H1 (cell line): ENCODE measurements at places on chromosomes 2 and 18.

GRCh38 chr2:147430408-147430807 is 414.4 kb upstream of the ACVR2A start:
- no peak for DNase-seq

DNA sequence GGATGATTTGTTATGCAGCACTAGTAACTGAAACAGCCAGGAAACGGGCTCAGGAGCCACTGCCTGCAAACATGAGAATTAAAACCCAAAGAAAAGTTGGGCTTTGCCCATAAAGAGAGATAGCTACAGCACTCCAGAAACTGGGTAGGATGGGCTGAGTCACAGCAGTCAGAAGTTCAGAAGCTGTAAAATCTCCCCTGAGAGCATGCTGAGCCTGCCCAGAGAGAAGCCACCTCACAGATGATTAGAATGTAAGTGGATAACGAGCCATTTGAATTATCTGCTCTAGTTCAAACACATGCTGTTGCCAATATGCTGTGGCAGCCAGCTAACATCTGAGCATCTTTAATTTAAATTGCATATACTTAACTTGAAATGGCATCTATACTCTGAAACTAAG is 388.1 kb upstream of the ACVR2A start:
- DNase-seq = no peak

GRCh38 chr2:168114040-168114439 is 133.4 kb downstream of the STK39 start:
- no peak for DNase-seq

DNA sequence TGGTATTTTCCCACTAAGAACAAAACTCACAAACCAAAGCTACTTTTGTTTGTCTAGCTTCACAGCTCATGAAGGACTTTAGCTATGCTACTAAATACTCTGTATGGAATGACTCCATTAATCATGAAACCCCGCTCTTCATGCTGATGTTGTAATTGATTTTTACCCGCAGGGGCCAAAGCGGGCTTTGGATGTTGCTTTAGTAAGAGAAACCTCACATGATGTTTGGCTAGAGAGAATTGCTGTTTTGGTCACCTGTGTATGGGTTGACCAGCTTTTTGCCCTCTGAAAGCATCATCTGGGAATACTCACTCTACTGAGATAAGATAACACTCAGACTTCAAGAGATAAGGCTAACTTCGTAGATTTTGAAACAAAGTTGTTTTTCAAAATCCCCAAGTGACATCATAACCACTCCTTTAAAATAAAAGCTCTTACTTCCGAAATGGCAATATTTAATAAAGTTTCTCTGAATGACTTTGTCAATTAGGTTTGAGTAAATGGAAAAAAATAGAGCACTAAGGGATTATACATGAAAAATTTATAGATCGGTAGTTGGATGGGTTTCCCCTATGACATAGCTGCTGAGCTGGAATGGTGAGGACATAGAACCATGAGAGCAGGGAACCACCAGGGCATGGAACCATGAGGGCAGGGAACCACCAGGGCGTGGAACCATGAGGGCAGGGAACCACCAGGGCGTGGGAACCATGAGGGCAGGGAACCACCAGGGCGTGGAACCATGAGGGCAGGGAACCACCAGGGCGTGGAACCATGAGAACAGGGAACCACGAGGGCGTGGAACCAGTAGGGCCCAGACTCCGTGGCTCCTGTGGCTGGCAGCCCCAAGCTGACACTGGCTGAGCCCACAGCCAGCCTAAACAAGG is 31.9 kb downstream of the ACKR3 start:
- DNase-seq = no peak

DNA sequence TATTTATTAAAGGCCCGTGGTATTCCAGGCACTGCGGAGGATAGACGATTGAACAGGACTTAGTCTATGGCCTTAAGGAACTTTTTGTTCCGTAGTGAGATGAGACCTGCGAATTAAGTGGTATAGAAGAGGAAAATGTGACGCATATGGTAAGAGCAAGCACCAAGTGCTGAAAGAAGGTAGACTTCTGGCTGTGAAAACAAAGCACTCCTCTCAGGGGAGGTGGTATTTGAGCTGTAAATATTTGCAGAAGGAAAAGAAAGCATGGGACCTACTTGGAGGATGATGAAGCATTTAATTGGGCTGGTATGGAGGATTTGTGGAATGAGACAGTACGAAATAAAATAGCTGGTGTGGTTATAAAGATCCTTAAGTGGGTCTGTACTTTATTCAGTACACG is 62.5 kb downstream of the GPR39 start:
- no peak for DNase-seq

- DNase-seq = no peak
Observed at GRCh38 chr18:8507915-8508705, 101.1 kb upstream of the RAB12 start.

- DNase-seq = no peak
Observed at GRCh38 chr2:95333888-95334338, 36.8 kb downstream of the KCNIP3 start.

GRCh38 chr2:175577368-175577970 is 396.0 kb upstream of the ATP5MC3 start:
- no peak for DNase-seq

DNA sequence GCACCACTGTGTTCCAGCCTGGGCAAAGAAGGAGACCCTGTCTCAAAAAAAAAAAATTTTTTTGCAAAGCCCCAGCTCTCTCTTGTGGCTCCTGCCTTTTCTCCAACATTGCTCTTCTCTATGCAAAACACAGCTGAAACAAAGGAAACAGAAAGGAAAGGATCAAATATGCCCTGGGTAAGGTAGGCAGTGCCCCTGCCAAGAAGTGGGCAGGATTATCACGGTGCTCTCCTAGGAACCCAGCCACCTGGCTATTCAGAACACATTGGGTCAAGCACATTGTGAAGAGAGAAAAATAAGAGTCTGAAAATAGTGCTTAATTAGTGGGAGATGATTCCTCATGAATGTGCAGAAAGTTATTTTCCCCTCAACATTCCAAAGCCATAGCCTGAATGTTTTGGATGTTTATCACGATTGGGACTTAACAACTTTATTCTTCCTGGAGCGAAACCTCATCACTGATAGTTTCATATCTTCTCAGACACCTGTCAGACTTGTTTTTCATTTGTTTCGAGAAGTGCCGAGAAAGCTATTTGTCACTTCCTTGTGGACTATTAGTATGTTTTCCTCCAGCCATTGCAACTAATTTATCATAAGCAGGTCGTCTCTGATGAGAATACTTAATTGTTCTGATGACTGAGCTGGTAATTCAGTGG is 42.7 kb upstream of the RPL31 start:
- no peak for DNase-seq

- DNase-seq = no peak
Observed at GRCh38 chr2:54185105-54185504, 69.7 kb downstream of the ACYP2 start.

GRCh38 chr2:208210688-208211451 is 21.0 kb upstream of the C2orf80 start:
- no peak for DNase-seq

DNA sequence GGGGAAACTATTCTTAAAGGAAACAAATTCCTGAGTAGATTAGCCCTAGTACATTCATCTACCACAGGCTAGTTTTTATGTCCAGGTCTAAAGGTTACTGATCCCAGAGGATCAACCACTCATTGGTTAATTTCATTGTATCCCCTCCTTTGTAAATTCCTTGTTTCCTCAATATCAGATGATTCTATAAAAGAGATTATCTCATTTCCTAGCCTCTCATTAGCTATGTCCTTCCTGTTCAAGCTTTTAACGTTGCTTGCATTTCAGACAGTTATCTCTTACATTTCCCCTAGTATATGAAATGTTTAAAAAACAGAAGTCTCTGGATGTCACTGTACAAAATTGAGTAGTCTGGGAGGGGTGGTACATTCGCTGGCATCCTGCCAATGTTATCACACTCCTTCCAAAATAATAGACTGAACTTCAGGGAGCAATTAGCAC is 24.2 kb upstream of the ARMC9 start:
- DNase-seq = no peak

DNA sequence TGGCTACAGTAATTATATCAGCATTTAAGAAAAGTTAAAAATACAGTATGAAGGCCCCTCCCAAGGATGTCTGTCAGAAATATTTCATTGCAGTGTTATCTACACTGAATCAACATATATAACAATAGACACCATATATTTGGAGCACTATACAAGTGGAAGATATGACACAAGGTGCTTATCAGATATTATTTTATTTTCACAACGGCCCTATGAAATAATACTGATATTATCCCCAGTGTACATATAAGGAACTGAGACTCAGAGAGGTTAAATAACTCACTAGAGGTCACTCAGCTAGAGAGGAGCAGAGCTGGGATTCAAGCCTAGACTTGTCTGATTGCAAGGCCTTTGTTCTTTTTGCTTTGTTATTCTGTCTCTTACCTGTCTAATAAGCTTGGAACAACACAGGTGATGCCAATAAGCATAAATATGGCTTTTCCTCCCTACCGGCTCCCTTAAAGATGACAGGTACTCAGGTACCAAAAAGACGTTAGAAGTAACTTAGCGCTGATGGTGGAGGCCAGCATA is 4.7 kb upstream of the SLC40A1 start:
- DNase-seq = no peak

- DNase-seq = no peak
Observed at GRCh38 chr2:62527478-62528210, 21.6 kb upstream of the TMEM17 start.

- DNase-seq = no peak
Observed at GRCh38 chr2:165141601-165142354, 62.1 kb downstream of the SCN3A start.

DNA sequence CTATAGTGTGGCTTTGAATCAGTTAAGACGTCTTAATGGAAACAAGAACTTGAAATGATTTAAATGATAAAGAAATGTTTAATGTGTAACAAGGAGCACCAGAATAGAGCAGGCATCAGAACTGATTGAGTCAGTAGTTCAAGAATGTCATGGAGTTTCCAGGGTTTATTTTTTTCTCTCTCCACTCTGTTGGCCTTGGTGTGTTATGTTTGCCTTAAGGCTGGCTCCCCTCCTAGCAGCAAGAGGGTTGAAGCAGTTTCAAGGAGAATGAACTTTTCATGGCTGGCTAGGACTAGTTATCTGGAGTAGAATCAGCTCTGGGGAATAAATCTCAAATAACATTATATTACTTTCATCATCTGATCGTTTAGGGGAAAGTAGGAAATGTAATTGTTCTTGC is 13.4 kb upstream of the GLS start:
- DNase-seq = no peak

GRCh38 chr2:199041-199966 is 64.5 kb downstream of the SH3YL1 start:
- no peak for DNase-seq

DNA sequence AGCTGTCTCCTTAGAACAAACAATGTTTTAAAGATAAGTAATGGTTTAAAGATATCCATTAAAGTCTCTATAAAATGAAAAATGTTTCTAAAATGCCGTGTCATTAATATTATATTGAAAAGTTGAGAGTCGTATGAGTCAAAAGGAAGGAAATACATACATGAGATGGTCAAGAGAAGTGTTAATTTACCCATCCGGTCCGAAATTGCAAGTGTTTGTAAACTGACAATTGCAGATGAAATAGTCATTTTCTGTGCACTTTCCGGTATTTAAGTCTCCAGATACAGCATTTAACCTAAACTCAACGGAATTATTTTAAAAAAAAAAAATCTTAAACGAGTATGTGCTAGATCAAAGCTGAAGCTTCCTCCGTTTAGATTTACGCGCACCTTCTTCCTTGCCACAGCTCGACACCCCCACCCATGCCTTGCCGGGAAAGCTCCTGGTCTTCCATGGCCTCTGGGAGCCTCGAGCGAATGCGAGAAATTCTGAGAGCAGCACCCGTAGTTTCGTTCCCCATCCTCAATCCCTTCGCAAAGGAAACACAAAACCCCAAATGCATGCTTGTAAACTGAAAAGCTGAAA is 1.8 kb downstream of the DSC3 start:
- no peak for DNase-seq

DNA sequence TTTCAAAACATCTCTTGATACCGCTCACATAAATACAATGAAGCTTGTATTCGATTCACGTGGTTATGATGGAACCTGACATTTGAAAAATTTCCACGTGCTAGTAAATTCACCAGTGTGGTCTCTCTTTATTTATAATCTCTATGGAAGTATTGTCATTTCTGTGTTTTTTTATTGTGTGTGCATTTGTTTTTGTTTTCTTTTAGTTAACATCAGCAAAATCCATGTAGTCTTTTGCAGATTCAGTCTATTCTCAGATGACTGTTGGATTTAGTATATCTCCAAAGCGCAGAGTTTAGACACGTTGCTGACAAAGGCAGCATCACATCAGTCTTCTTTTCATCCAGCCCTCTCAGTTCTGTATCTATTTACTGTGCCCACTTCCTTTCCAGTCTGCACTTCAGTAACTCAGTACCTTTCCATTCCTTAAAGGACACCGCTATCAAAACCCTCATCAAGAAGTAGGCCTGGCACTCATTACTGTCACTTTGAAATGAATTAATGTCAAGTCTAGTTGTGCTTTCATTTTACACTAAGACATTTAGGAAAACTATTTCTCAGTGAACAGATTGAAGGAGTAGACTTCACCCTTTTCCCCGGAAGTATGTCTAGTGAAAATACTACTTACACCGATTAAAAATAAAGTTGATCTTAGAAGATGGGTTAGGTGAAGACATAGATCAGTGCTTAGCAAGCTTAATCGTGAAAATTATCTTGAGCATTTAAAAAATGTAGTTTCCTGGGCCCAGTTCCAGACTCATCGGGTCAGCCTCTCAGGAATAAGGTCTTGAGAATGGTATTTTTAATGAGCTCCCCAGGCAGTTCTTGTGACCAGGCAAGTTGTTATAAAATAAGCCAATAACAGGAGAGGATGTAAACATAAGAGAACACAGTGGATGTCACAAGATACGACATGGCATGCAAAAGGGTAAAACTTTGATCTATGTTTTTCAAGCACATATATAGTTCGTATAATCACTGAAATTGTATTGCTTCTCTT is 506.8 kb upstream of the ZEB2 start:
- no peak for DNase-seq
